ENCODE measurements at places on chromosomes 7 and 10.

DNA sequence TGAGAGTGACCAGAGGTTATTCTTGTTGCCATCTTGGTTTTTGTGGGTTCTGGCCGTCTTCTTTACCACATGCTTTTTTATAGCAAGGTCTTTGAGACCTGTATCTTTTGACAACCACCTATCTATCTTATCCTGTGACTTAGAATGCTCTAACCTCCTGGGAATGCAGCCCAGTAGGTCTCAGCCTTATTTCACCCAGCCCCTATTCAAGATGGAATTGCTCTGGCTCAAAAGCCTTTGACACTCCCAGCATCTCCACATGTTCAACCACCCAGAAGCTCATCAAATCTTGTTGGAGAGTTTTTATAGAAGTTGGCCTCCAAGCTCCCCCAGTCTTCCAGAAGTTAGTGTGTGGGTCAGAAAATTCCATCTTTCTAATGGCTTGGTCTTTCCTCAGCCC is 464.3 kb upstream of the NRP1 start:
- no peak for DNase-seq

DNA sequence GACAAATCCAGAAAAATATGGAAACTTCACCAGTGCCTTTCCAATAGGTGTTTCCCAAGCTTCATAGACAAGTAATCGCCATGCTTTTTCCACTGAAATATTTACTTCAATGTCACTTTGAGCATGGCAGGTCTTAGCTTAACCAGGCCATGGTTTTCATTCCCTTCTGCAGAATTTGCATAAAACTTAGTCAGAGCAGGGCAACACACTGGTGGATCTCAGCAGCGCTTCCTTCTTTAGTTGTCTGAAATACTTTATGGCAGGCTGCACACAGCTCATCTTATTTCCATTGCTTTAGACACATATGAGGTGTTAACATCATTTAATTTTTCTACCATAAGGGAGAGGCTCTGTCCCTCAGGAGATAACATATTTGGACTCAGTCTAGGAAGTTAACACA is 102.9 kb upstream of the AHR start:
- DNase-seq = no peak

DNA sequence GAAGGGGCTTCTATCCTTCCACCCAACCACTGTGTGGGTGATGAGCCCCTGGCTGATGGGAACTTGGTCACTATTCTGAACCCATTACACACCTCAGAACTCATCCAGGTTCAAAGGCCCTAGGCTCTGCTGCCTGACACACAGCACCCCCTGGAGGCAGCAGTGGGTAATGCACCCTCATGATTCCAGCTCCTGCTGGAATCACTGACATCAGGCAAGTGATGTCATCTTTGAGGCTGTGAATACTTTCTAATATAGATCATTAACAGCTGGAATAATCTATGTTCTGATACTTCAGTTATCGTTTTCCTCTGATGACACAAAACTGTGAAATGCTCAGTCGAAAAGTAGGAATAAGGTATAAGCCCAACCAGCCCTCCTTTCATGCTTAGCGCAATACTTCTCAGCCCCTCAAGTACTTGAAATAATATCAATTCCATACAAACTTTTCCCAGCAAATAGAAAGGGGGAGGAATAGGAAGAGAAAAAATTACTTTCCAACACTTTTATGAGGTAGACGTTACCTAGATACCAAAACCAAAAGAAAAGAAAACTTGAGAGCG is 7.5 kb upstream of the RBP3 start:
- peak; percentile 66 for DNase-seq

GRCh38 chr7:154390961-154391360 is 338.8 kb downstream of the DPP6 start:
- DNase-seq = no peak

GRCh38 chr7:84137812-84138211 is 56.8 kb downstream of the SEMA3A start:
- no peak for DNase-seq

GRCh38 chr7:4211261-4211660 is 470.8 kb upstream of the FOXK1 start:
- DNase-seq = no peak

DNA sequence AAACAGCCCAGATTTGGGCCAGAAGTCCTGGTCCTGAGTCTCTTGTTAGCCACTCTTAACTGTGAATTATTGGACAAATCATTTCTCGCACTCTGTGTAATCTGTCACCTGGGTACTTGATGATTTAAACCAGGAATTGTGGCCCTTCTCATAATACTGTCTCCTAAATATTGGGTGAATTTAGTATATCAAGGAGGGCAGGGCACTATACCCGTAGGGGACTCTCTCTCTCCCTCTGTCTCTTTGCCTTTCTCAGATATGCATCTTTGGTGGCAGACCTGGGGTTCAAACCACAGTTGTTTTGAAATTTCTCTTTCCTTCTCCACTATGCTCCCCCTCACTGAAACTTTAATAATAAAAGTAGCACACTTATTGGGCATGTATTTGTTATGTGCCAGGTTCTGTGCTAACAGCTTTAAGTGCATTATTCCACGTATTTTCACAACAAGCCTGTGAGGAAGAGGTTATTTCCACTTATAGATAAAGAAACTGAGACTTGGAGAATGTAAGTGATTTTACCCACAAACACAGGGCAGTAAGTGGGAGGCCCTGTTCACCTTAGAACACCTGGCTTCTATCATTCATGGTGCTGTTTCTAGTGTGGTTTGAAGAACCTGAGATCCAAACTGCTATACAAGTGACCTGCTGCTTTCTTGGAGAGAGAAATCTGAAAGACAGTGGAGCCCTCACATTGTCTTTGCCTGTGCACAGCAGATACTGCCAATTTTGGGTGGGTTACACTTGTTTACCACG is 11.8 kb downstream of the FAS start:
- no peak for DNase-seq
